ENCODE measurements at places on chromosomes 4 and X.

- no peak for DNase-seq
These were observed 90.6 kb downstream of the MID1IP1 start for GRCh38 chrX:38891641-38892413.

GRCh38 chr4:52317981-52318380 lies 266.9 kb downstream of the SPATA18 start:
- DNase-seq: peak; percentile 70

DNA sequence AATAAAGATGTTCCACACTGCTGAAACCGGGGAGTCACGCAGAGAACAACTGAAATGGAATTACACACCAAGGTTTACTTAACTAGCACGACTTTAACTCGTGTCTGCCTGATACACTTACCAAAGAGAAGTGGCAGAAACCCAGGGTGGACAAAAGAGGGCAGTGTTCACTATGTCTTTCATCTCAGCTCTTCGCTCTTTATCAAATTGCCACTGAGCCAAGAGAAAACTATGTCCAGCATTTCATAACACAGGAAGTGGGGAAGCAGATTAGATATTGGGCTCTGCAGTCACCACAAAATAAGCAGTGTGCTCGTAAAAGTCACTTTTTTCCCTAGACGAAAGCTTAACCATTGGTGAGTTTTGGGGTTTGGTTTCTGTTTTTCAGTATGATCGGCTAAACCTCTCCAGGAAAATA lies 155.7 kb downstream of the CHIC2 start:
- peak; percentile 51 for DNase-seq

- no peak for DNase-seq
These were observed 93.1 kb downstream of the SLC39A8 start for GRCh38 chr4:102252171-102252570.

GRCh38 chr4:95638920-95639501 lies 90.2 kb upstream of the UNC5C start:
- peak; percentile 64 for DNase-seq

DNA sequence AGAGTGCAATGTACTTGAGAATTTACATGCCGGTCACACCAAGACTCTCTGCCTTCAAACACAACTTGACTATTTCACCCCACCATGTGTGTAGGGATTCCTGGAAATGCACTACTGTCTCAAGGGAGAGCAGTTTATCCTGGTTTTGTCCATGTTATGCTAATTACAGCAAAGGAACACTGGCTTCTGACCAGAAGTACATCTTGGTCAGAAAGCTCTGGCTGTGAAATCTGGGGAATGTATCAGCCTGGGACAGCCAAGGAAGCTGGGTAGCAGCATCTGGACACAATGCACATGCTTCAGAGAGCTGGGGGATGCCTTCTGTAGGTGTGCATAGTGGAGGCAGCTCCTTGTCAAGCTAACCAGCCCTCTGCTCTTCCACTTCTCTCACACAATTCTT lies 1432.6 kb upstream of the TENM3 start:
- no peak for DNase-seq

DNA sequence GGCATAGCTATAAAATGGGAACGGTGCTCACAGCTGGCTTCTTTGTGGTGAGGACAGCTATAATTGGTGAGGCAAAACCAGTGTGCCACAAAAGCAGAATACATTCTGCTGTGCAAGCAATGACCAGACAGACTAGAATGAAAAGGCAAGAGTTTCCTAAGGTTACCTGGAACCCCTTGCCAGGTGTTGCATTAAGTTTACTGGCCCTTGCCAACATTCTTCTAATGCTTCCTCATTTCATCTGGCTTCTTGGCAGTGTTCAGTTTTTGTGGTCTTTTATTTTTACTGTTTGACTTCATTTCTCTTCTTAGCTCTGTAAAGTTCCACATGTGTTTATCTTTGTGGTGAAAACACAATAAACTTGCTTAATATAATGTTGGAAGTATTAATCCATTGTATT lies 131.4 kb downstream of the PTTG2 start:
- no peak for DNase-seq

- no peak for DNase-seq
These were observed 23.8 kb downstream of the COL25A1 start for GRCh38 chr4:109278594-109279031.

GRCh38 chr4:76590798-76591281 lies 155.8 kb downstream of the SHROOM3 start:
- peak; percentile 71 for DNase-seq

DNA sequence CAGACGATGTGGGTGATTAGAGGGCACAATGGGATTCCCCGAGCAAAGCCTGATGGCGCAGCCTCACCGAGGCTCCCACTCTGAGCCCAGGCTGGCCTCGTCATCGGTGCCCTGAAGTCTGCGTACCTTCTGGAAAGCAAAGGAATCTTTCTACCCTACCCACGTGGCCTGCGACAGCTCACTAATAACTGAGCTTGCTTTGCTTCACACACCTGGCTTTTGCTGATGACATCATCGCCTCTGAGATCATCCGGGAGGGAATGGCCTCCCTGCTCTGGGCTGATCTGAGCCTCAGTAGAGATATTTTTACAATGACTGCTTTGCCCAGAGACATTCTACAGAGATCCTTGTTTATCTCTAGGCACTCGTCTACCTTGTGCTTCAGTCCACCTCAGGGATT lies 45.4 kb upstream of the PDLIM3 start:
- peak; percentile 98 for DNase-seq
